Stimulated activated CD4-positive, alpha-beta T cell treated with anti-CD3 and anti-CD28 coated beads, Interleukin-4, amount 100 ng/mL, for 24 hours (primary cell): ENCODE measurements at places on chromosomes 3 and 15.
A peak's percentile ranks its signal among the peaks of the same experiment; 100 is the strongest.

DNA sequence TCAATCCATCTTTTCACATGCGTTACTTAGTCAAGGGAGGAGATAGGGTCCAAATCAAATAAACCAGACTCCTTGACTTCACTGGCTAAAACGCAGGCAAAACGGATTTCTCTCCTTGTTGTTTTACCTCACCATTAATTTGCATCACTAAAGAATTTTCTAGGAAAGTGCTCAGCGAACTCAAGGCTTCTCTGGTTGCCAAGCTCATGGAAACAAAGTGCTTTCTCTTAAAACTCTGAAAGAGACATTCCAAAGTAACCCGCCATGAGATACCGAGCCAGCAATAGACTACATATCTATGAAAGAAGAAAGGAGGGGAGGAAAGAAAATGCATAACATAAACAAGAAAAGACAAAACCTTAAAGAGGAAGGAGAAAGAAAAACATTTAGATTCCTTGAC, 211.7 kb upstream of the WNT5A start:
- DNase-seq = no peak

DNA sequence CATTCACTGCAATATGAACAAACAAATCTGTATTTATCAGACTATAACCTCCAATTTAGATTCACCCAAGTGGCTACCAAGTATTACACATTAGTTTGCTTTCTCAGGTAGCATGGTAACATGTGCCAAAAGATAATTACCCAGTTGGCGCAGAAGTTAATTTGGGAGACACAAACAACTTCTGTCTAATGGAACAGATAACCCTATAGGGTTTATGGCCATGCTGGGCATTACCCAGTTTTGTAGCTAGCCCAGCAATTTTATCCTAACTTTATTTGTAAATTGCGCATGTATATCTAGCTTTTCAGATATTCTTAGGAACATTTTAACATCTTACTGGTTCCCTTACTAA, 780 bp downstream of the RPL22L1 start:
- DNase-seq = no peak

DNA sequence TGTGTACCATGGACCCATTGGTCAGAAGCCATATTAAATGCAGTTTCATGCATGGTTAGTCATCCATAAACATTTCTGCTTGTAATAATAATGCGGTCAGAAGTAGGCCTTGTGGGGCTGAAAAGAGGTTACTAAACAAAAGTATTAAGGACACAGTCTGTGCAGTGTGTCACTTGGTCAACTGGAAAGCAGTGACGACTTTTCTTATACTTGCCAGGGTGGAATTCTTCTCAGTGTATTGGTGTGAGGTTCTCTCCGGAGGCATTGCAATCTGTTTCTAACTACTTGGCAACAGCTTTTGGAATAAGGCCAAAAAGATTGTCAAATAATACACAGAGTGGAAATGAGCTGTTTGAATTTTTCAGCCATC, 46.8 kb downstream of the CHL1 start:
- no peak for DNase-seq

DNA sequence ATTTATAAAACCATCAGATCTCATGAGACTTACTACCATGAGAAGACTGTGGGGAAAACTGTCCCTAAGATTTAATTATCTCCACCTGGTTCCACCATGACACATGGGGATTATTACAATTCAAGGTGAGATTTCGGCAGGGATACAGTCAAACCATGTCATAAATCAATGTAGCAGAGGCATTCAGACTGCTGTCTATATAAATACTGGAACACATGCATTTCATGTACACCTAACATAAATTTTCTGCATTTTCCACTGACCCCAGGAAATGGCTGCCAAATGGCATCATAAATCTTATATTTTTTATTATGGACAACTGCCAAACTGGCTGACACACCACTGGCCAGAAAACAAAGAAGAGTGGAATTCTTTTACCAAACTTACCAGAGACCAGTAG, 755.1 kb upstream of the EPHA6 start:
- DNase-seq = no peak

DNA sequence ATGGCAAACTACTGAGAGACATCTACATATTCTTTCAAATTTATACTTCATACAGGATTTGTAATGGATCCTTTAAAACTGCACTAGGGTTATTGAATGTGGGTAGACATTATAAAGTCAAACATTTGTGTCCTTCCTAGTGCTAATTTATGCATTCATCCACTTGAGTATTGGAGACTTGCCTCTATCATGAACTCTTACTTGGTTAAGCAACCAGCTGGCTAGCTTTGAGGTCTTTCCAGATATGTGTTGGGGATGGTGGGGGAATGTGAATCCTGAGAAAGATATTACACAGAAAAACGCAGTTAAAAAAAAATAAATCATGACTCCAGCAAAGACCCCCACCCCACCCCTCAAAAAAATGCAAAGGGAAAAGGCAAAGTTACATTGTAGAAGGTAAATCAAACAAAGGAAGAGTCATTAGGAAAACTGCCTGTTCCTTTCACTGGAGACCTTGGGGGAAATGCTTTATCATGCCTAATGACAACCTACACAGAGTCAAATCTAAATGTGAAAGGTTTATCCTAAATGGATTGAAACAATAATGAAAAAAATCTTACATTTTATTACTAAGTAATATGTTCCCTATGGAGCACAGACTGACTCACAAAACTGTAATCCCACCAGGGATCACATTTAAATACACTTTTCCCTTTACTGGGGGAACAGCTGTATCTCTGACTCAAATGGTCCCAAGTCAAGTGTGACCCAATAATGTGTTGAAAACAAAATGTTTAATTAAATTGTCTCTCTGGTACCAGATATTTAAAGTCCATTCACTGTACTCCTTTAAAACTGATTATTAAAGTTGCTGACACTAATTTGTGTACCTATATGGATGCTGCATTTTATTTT, 522.3 kb downstream of the ROBO1 start:
- no peak for DNase-seq

DNA sequence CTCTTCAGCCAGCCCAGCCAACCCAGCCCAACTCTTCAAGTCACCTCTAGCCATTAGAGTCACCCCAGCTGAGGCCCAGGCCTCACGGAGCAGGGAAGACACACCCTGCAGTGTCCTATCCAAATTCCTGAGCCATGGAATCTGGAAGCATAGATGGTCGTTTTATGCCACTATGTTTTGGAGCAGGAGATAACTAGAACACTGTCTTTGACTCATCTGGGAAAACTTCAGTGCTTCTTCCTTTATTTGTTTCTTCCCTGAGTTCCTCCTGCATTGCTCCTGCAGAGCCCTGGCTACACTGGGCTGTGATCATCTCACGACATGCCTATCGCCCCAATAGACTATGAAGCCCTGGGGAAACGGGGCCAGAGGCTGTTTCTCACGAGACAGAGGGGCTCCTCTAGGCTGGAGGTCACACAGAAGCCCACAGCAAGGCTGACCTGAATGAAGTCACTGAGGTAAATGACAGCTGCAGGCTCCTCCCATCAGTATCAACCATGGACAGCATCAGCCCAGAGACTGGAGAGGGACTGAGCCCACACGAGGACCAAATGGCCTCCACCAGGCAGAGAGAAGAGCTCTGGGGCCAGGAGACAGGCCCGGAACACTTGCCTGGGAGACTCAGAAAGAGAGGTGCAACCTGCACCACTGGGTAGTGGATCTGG, 22.7 kb downstream of the CRABP1 start:
- DNase-seq = no peak

GRCh38 chr3:74021449-74021848, 396.7 kb upstream of the PDZRN3 start:
- DNase-seq = no peak

- no peak for DNase-seq
These were observed 81.5 kb downstream of the CPN2 start for GRCh38 chr3:194269610-194270145.

DNA sequence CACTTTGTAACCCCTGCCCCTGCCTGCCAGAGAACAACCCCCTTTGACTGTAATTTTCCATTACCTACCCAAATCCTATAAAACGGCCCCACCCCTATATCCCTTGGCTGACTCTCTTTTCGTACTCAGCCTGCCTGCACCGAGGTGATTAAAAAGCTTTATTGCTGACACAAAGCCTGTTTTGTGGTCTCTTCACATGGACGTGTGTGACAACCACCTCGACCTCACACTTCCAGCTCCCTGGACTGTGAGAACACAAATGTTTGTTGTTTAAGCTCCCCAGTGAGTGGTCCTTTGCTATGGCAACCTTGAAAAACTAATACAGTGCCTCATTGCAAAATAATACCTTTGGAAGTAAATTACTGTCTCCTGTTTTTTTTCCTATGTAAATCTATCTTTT, 299.2 kb upstream of the POU1F1 start:
- DNase-seq = no peak

DNA sequence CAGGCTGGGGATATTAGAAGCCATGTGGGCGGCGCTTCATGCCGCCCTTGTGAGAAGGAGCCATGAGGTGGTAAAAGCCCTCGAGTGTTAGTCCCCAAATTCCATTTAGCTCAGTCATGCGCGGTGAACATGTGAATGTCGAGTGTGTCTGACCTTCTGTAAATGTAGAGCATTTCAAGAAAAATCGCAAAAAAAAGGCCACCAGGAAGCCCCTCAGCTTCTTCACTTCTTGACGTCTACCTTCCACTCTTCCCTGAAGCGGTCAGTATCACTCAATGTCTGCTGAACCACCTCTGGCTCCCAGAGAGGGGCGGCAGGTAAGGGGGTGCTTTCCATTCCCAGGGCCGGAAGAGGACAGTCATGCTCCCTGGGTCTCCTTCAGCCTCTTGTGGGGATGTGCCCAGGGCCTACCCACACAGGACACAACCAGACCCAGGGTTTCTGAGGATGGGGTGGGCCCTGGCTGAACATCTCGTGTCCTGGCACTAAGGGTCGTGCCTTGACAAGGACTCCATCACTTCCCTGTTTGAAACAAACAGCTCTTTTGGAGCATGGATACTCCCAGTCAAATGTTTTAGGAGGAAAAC, 274.9 kb downstream of the FAM43A start:
- no peak for DNase-seq

DNA sequence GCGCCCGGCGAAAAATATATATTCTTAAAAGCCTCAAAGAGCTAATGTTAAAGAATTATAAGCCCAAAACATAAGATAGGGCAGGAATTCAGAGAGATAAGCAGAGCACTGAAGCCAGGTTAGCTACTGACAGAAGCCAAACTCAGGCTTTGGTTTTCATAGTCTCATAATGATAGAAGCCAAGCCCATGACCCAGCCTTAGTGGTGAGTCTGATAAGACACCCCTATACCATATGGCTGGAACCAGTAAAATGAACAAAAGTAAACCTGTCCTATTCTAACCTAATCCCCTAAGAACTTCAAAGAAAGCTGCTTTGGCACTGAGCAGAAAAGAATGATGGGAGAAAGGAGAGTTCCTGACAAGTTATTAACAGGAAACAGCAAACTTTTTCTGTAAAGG, 25.9 kb downstream of the MYO9A start:
- no peak for DNase-seq

GRCh38 chr3:87541723-87542122, 265.3 kb upstream of the POU1F1 start:
- no peak for DNase-seq

DNA sequence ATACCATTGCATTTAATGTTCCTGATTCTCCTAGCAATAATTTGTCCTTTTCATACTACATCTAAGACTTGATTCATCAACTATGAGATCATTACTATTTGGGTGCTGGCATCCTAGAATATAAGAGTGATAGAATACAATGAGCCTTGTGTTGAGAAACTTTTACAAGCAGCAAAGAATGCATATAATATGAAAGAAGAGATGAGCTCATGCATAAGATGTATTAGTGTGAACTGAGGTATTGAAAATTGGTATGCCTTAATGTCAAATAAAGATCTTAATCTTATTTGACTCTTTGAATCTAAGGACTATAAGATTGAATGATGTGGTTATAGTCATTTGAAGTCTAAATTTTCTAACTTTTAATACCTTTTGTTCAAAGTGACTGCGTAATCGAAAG, 220.0 kb upstream of the ARHGEF26 start:
- no peak for DNase-seq

DNA sequence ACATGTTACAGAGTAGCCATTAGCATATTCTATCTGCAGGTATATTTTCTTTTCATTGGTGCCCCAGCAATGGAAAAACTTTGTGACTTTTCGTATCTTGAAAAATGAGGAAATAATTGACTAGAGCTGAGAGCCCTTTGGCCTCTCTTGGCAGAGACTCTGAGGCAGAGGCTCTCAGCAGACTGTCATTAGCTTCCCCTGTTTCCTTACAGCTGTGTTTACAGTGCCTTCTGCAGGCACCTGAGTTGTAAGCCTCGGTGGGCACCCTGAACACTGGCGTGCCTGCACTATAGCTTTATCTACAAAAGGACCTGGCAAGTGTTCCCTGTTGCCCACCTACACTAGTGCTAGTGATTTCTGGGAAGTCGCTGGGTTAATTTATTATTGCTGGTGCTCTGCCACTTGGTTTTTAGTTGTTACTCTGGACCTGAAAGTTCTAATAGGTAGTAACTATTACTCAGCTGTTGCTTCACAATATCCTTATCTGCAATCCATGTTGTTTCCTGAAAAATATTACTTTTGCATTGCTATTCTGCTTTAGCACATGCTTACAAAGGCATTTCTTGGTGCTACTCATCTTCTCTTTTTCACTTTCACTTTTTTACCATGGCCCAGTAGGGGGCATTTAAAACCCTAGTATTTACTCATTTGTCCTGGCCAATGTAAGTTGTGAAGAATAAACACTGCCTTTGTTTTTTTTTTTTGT, 7.8 kb upstream of the GPR171 start:
- DNase-seq = no peak

- peak; percentile 40 for DNase-seq
These were observed 31.0 kb downstream of the ATP10A start for GRCh38 chr15:25832158-25832557.

DNA sequence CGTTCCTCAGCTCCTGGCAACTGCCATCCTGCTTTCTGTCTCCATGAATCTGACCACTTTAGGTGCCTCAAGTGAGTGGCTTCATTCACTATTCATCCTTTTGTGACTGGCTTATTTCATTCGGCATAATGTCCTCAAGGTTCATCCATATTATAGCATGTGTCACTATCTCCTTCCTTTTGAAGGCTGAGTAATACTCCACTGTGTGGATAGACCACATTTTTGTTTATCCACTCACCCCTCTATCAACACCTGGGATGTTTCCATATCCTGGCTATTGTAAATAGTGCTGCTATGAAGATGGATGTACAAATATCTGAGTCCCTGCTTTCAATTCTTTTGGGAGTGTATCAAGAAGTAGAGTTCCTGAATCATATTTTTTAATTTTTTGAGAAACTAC, 98.8 kb downstream of the ADAMTS17 start:
- no peak for DNase-seq

GRCh38 chr3:105553851-105554250, 187.1 kb downstream of the ALCAM start:
- DNase-seq = no peak

GRCh38 chr3:61564395-61565059, 3.2 kb downstream of the PTPRG start:
- DNase-seq = no peak

DNA sequence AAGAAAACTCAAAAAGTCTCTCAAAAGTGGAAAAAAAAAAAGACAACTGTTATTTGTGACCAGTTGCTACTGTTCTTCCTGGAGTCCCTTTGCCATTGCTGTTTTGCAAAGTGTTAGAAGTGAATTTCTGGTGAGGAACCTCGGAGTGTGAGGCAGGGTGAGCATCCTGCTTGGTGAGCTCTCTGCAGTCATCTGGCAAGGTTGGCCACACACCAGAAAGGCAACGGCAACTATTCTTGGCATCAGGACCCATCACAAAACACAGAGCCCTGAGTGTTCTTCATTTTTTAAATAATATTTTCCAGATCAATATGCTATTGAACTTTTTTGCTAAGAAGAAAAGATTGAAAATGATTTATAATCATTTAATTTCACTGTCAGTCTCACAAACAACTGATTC, 60.7 kb downstream of the CGNL1 start:
- no peak for DNase-seq
